ENCODE measurements at places on chromosomes 5 and 9. TPM values are rescaled to one million over a fixed set of nuclear protein-coding genes. Genes with fewer than 3 reads are reported as not detected.
A peak's percentile ranks its signal among the peaks of the same experiment; 100 is the strongest.

Gene SRD5A1
- total RNA-seq = 7.6 TPM

GRCh38 chr9:100525563-100525962, 52.3 kb upstream of the CAVIN4 start:
- no peaks in the 10 kb centered on the region for H3K4me1 ChIP-seq
- no peak for DNase-seq
- H3K36me3 ChIP-seq = peaks cover 2% of the 10 kb centered on the region
- H3K27me3 ChIP-seq = no peaks in the 10 kb centered on the region

- H3K27ac ChIP-seq = no peak overlapping the region
- no peak overlapping the region for H3K4me3 ChIP-seq
- H3K36me3 ChIP-seq = no peaks in the 10 kb centered on the region
- peaks cover 9% of the 10 kb centered on the region for H3K4me1 ChIP-seq
These were observed 1.9 kb upstream of the IDNK start for GRCh38 chr9:83620841-83621636.

DNA sequence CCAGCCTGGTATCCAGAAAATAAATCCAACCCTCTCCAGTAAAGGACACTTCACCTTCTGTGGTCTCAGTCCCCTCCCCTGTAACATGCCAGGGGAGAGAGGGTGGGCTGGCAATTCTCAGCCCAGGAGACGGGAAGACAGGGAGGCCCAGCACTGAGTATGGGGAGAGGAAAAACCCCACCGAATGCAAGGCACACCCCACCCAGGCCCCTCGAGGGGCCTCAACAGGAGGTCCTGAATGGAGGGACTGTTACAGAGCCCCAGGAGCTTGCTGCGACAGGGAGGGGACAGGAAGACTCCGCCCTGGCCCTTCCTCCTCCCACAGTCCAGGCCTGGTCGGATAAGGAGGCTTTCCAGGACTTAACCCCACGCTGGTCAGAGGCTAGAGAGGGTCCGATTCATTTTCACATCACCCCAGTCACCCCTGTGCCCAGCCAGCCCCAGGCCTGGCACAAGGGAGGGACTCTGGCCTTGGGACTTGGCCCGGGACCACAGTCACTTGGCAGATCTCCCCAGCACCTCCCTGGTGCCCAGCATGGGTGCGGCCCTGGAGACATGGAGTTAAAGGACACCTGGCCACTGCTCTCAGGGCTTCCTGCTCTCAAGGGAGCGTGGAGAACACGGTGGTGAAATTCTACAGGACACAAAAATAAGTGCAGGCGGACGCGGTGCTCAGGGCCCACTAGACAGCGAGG, 44.9 kb upstream of the STXBP1 start:
- H3K27me3 ChIP-seq = no peaks in the 10 kb centered on the region
- no peak for DNase-seq
- H3K27ac ChIP-seq = peak overlapping the region; percentile 85
- peak overlapping the region; percentile 74 for H3K4me3 ChIP-seq

DNA sequence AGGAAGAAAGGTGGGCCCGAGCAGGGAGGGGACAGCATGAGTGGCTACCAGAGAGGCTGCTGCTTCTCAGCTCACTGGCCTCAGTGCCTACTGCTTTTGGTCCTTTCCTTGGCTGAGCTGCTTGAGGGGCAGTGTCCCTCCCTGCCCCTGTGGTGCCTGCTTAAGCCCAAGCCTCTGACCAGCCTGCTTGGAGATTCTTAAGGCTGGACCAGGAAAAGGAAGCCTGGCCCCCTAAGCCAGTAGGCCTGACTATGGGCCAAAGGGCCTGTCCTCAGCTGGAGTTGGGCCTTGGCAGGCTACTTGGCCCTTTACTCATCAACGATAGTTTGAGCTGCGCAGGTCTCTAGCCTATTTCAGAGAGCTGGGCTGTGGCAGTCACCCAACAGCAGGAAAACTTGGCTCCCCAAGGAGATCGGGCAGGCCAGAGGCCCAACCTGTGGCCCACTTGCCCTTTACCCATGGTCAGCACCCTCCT, 24.9 kb downstream of the TCF7 start:
- no peak for DNase-seq
- no peak overlapping the region for H3K4me3 ChIP-seq
- H3K27me3 ChIP-seq = no peaks in the 10 kb centered on the region
- peaks cover 19% of the 10 kb centered on the region for H3K36me3 ChIP-seq
- H3K27ac ChIP-seq = no peak overlapping the region
